ENCODE measurements at places on chromosomes 11 and 22.

DNA sequence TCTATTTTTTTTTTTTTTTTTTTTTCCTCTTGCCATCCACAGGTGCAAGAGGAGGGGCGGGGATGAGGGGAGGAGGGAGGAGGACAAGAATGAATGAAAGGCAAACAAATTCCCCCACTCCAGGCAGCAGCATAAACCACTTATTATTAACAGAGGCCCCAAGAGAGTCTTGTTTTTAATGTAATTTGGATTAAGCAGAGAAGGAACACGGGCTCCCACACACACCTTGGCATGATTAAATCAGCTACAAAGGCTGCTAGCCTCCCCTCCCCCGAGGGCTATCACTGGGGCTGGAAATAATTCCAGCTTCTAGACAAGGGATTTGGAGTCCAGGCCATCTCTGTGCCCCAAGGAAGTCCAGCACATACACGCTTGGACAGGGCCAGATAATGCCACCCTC lies 93.4 kb upstream of the DRD2 start:
- DNase-seq = no peak

- DNase-seq = no peak
These were observed 6.9 kb downstream of the IL18BP start for GRCh38 chr11:72005347-72006260.

GRCh38 chr22:22167791-22168189 lies 76.8 kb upstream of the VPREB1 start:
- DNase-seq = no peak

DNA sequence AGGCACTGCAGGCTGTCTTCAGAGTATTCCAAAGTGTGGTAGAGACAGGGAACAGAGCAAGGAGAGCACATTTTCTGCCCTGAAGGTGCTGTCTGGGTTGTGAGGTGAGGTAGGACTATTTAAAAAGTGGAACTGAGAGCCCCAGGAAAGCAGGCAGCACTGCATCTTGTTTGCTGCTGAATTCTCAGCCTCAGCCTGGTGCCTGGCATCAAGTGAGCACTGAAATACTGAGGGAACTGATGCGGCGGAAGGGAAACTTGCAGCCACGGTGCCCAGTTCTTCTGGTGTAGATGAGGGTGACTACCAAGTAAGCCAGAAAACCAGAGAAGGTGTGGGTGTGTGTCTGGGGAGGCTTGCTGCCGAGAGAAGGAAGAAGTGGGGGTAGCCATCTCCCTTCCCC lies 59.5 kb downstream of the TNRC6B start:
- peak; percentile 40 for DNase-seq

DNA sequence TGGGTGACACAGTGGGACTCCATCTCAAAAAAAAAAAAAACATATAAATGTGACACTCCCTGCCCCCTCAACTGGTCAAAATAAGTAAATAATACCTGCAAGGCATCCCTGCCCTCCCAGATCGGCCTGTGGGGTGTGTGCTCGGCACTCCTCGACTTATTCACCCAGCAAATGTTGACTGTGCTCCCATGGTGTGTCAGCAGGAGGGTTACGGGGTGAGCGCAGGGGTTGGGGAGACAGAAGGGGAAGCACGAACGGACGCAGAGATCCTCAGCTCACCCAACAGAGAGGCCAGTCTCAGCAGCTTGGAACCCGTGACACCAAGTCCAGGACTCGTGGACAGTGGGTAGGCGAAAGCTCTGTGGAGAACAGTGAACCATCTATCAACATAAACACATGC lies 1.6 kb upstream of the ADM2 start:
- no peak for DNase-seq

DNA sequence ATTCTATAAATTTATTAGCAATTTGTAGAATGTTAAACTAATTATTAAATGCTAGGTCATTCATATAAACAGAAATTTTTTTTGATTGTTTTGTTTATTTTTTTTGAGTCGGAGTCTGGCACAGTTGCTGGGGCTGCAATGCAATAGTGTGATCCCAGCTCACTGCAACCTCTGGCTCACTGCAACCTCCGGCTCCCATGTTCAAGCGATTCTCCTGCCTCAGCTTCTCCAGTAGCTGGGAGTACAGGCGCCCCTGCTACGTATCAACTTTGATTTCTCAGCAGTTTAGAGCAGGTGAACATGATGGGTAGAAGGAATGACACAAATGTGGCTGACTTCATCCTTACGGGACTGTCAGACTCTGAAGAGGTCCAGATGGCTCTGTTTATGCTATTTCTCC lies at the start of gene OR8H3:
Gene OR8H3, plus strand, starts transcription at position 301 of the 400 bp plus-strand sequence. Its CDS starts 0 bp downstream, at position 301.
- DNase-seq = no peak

- no peak for DNase-seq
These were observed 248.1 kb downstream of the CNTN5 start for GRCh38 chr11:99268886-99269285.

- DNase-seq = no peak
These were observed 75.9 kb downstream of the LDLRAD3 start for GRCh38 chr11:36019722-36020121.

DNA sequence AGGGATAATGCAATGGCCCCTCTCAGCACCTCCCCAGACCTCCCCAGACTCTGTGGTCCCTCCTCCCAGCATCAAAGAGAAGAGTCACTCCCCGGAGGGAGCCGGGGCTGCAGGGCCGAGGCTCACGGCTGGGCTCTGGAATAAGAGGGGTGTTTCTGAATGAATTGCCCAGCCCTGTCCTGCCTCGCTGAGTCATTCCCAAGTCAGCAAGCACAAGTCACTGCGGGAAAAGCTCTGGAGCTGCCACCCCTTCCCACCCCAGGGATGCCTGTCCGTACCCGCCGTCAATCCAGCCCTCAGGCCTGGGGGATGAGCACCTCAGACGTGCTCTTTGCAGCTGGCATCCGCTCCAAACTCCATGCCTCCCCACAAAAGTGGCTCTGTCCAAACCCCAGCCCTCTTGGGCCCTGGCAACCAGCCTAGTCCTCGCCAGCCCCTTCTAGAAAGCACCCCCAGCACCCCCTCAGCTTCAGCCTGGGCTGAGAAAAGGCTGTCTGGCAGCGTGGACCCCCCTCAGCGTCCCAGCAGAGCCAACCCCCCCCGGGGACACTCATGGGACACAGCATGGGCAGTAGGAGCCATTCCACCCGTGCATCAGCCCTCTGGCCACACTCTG lies 22.7 kb downstream of the CELSR1 start:
- no peak for DNase-seq

GRCh38 chr11:123377355-123377754 lies 52.7 kb upstream of the GRAMD1B start:
- no peak for DNase-seq

DNA sequence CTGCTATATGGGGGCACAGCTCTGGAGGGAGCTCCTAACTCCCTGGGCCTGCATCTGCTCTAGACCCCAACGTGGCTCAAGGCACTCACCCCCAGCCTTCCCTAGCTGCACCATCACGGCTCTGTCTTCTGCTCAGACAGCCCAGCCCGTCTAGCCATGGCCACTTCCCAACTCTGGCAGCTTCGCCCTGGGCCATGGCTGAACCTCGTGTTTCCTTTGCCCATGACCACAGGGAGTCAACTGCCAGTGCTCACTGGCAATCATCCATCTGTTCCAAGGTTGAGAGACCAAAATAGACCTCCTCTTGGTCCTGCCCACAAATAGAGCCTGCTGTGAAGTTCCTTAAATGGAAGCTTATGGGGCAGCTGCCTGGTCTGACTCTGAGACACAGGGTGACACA lies 5.4 kb downstream of the LMO1 start:
- DNase-seq = no peak

- DNase-seq = no peak
These were observed 29.7 kb upstream of the CYB5R3 start for GRCh38 chr22:42678894-42679293.

DNA sequence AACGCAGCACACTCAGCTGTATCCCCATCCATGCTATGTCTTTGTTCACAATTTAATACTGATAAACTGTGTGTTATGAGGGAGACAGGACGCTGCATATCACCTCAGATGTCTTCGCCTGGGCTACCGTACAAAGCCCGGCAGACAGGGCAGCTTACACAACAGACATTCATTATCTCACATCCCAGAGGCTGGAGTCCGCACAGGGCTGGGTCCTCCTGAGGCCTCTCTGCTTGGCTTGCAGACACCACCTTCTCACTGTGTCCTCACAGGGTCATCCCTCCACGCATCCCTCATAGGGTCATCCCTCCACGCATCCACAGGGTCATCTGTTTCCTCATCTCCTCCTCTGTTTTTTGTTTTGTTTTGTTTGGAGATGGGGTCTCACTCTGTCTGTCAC lies 61.2 kb downstream of the SHANK2 start:
- DNase-seq = no peak

DNA sequence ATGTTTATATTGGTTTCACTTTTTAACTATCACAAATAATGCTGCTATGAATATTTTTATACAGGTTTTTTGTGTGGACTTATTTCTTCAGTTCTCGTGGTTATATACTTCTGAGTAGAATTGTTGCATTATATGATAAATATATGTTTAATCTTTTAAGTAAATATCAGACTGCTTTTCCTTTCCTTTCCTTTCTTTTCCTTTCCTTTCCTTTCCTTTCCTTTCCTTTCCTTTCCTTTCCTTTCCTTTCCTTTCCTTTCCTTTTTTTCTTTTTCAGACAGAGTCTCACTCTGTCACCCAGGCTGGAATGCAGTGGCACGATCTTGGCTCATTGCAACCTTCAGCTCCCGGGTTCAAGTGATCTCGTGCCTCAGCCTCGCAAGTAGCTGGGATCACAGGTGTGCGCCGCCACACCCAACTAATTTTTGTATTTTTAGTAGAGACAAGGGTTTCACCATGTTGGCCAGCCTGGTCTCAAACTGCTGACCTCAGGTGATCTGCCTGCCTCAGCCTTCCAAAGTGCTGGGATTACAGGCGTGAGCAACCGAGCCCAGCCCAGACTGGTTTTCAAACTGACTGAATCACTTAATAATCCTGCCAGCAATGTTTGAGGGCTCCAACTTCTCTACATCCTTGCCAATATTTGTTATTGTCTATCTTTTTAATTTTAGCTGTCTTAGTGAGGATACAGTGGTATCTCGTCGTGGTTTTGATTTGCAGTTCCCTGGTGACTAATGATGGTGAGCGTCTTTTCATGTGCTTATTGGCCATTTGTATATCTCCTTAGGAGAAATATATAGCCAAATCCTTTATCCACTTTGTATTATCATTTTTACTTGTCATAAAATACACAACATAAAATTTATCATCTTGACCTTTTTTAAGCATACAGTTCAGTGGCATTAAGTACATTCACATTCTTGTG lies 21.9 kb downstream of the HTR3B start:
- DNase-seq = no peak

DNA sequence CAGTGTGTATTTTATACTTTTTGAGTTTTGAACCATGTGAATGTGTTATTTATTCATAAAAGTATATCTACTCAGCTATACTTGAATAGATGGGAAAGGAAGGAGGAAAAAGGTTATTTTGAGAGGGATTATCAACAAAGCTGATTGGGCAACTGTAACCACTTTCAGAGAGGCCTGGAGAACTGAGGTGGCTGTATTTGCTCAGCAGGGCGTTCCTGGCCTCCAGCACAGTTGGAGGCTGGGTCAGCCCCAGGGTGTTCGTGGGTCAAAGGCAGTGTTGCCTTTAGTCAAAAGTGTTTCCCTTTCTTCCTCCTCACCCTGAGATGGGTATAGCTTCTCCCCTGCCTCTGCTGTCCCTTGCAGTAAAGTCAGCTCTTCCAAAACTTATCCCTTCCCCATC lies 26.7 kb downstream of the ASCC2 start:
- DNase-seq = no peak

DNA sequence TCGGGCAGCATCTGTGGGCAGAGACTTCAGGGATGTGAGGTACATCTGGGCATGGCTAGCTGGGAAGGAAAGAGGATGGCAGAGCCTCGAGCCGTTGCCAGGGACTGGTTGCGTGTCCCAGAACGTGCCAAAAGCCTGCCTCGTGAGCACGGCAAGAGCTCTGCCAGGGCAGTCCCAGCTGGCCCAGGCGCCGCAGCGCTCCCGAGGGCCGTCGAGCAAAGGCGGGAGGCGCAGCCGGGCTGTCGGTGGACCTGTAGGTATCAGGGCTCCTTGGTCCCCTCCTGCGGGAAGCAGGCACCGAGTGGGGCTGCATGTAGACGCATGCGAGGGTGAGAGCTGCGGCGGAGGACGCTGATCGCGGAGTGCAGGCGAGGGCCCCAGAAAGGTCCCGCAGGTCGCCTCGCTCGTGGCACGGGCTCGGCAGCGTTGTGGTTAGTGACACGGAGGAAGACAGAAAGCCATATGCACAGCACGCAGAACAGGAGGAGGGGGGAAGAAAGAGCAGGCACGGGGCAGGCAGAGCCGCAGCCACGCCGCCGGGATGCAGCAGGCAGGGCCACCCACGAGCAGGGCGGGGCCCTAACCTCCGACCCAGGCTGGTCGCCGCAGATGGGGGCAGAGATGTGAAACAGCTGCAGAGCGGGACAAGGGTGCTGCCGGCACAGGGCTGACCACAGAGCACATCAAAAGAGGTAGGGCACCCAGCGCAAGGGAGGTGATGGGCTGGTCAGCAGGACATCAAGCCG lies 18.0 kb downstream of the LSP1 start:
- DNase-seq = peak; percentile 29

- DNase-seq = no peak
These were observed 1.1 kb downstream of the GATD1 start for GRCh38 chr11:776263-776560.

- no peak for DNase-seq
These were observed 6.2 kb downstream of the MRGPRF start for GRCh38 chr11:69006816-69007215.

DNA sequence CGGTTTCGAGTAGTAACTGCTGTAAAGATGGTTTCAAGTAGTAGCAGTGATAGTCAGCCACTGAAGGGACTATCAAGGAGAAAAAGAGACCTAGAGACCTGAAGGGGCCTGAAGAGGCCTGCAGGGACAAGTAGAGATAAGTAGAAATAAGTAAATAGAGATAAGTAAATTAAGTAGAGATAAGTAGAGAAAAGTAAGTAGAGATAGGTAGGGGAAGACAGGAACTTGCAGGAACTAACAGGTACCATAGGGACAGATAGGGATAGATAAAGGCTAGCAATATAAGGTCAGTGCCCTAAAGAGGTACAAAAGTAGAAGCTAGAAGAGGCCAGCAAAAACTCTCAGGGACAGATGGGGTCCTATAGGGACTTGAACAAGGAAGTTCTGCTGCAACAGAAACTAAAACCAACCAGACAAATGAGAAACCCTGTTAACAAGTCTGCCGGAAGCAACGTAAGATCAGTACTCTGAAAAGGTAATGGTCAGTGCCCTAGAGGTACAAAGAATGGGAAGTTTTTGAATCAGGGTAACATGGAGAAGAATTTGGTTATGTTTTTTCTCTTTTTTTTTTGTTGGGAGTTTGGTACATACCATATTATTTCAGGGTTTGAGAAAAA lies 9.6 kb upstream of the SC5D start:
- DNase-seq = no peak

Data from activated CD4-positive, alpha-beta T cell treated with anti-CD3 and anti-CD28 coated beads for 48 hours (primary cell).